ENCODE measurements at places on chromosomes 7 and 10. TPM values are rescaled to one million over a fixed set of nuclear protein-coding genes. Genes with fewer than 3 reads are reported as not detected.

GATAD1 gene
- total RNA-seq = 18.9 TPM

CCAR1 gene
- total RNA-seq = 57.3 TPM

C10orf105 gene
- total RNA-seq = not detected

MSS51 gene
- 0.71 TPM for total RNA-seq

TMEM178B gene
- total RNA-seq = 1.6 TPM

HKDC1 gene
- 15.2 TPM for total RNA-seq

PNLIPRP3 gene
- not detected for total RNA-seq

ENKUR gene
- 0.31 TPM for total RNA-seq

VPS50 gene
- 7.4 TPM for total RNA-seq

GPR15LG gene
- not detected for total RNA-seq

OR6V1 gene
- total RNA-seq = not detected

PWWP2B gene
- total RNA-seq = 18.2 TPM

MYH16 gene
- 0.56 TPM for total RNA-seq

NPFFR1 gene
- not detected for total RNA-seq
